H54 (cell line): ENCODE measurements at places on chromosomes 2 and 18.

DNA sequence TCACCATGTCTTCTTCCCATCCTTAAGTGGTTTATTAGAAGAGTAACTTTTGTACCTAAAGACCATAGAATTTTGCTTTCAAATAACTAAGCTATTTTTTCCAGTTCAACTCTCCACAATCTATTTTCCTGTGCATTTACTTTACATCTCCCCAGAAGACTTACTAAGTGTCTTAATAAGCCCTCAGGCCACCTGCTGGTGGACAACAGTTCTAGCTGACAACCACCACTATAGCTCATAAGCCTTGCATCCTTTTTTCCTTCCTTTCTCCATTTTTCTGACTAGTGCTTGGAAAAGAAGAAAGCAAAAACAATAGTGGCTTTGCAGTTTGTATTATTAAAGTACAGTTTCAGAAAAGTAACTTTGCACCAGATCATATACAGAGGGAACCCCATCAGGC, 149.5 kb upstream of the TMEM200C start:
- no peak for DNase-seq

DNA sequence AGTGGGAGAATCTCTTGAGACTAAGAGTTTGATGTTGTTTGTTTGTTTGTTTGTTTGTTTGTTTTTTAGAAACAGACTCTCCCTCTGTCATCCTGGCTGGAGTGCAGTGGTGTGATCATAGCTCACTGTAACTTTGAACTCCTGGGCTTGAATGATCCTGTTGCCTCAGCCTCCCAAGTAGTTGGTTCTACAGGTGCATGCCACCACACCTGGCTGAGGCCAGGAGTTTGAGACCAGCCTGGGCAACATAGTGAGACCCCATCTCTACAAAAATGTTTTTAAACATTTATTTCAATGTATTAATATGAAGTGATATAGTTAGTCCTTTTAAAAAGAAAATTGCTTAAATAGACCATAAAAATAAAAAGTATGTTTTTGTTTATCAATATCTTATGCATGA, 35.6 kb downstream of the MAP3K19 start:
- DNase-seq, result no peak

DNA sequence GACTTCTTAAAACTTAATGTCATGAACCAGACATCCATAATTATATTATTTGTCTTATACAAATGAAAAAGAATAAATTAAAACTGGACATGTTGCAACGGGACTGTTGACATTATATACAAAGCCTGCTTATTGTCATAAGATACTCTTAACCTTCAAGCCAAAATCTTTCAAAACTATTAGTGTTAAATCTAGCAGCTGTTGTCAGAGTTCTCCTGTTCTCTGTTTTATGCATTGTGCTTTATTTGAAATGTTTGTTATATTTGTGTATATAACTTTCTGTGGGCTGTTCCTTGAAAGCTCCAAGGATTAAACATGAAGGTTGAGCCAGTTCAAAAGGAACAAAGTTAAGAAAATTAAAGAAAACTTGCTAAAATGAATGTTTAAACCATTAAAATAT, 335.5 kb upstream of the NT5C1B start:
- DNase-seq, result no peak

DNA sequence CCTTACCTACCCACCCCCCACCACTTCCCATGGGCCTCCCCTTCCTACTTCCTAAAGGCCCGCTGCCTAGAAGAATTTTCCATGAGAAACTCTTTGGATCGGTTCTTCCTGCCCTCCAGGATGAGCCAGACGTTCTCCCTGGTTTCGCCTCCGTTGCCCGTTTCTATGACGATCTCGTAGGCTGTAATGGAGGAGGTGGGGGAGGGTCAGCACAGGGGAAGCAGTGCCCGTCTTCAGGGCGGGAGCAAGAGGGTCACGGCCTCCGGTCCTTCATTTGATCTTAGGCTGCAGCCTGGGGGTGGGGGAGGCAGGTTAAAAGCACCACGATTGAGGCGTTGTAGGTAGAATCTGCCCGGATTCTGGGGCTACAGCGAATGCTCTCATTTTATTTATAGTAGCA, 172.0 kb downstream of the LOXHD1 start:
- no peak for DNase-seq

DNA sequence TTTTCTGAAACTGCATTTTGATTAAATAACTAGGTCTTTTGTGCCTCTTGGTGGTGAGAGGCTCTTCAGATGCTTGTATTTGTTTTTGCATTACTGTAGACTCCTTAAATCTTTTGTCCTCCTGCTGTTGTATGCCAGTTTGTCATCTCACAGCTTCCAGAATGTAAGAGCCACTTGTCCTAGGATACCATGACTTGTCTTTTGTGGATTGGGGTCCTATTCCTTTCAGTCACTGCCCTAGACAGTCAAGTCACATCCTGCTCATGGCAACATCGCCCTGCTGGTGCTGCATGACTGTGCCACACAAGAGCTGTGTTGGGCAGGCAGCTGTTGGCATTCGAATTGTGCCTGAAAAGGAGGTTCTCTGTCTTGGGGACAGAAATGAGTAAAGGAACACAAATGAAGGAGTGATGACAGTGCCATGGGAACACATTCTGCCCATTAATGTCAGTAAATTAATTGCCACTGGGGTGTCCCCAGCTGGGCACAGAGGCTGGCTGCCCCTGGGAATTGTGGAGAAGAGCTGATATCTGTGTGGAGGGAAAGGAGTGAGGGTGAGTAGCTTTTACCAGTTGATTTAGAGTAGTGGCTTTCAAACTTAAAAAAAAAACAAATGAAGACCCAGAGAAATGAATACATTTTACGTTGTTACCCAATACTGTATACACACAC, 140.3 kb downstream of the ARL6IP6 start:
- DNase-seq, result no peak

DNA sequence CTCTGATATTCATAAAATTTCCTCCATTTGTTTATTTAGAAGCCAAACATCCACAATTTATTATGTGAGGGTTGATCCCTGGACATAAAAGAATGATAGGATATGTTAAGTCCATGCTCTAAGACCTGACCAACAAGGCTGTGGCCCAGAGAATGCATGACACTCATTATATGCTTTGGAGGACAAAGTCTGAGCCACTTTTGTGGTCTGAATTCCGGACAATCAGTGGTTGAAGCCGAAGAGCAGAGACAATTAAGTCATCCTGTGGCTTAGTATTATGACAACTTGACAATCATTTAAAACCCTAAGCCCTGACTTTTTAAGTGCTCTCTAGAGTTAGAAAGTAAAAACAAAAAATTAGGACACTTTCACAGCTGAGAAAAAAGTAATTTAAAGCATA, 483.3 kb downstream of the PLCL1 start:
- no peak for DNase-seq

DNA sequence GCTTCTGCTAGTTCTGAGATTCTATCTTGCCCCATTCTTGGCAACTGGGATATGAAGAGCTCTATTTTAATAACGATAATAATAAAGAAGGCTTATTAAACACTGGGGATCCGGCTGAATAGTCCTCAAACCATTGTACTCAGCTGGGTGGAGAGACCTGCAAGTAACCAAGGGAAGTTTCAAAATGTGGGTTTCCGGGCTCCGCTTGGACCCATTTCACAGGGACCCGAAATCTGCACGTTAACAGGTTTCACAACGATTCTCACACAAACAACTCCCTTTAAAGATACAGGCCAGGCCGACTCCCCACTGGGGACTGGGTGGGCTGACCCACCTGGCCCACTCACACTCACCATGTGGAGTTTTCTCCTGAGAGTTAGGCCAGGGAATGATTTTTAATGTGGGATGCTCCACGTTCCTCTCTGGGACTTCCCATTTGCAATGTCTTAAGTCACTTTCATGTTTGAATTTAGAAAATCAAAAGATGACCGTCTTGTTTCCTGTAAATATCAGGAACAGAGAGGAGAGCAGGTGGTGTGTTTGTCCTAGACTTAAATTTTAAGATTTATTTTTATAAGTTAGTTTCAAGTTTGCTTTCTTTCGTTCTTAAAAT, 96.3 kb downstream of the SH3RF3 start:
- DNase-seq, result no peak

- no peak for DNase-seq
These were observed 205.6 kb downstream of the RTP5 start for GRCh38 chr2:242075168-242075567.

DNA sequence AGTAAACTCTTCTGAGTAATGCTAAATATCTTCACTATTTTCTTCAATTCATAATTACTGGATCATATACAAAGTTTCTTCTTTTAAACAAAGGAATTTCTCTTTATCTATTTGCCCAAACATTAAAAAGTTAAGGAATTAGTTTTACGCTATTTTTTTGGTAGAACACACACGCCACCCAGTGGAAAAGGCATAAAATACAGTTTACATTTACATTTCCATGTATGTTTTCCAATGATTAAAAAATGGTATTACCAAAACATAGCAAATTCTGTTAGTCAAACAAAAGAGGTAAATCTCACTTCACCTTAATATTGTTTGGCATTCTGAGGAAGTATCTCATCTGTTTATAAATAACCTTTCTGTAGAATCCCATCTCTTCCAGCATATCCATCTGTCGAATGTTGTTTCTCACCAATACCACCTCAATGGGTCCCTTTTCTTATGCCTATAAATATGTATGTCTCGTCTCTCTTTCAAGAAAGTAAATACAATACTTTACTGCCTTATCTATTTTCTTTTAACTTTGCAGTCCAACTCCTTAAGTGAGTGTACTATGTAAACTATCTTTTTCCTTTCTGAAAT, 7.2 kb downstream of the BOLL start:
- no peak for DNase-seq

GRCh38 chr2:58447586-58447985, 206.5 kb upstream of the FANCL start:
- no peak for DNase-seq

- no peak for DNase-seq
These were observed 361.0 kb upstream of the NT5C1B start for GRCh38 chr2:18950361-18950851.

- no peak for DNase-seq
These were observed 35.7 kb upstream of the KYNU start for GRCh38 chr2:142841788-142842187.

DNA sequence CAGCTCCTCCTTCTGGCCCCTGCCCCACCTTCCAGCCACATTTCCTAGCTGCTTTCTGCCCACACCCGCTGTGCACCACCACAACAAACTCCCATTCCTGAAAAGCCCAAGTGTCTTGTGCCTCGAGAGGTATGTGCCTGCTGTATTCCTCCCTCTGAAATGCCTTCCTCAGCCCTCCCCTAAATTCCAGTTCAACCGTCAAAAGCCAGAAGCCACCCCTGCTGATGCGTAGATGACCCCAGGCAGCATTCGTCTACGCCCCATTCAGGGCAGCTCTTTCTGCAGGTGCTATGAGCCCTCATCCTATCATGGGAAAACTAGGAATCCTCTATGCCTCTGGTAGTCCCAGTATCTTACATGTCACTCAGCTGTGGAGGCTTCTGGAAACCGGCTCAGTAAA, 71.7 kb downstream of the DNMT3A start:
- DNase-seq, result no peak

DNA sequence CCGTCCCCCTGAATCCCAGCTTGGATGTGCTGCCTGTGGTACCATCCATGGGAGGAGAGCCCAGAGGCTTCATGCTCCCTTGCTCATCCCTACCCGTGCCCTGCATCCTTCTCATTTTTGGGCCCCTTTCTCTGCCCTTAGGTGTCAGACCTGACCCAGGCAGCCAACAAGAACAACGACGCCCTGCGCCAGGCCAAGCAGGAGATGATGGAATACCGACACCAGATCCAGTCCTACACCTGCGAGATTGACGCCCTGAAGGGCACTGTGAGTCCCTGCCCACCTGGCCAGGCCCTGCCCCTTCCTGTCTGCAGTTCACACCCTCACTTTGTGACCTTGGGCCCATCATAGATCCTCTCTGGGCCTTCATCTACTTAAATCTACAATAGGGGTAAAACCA, 2.5 kb downstream of the DES start:
- no peak for DNase-seq

DNA sequence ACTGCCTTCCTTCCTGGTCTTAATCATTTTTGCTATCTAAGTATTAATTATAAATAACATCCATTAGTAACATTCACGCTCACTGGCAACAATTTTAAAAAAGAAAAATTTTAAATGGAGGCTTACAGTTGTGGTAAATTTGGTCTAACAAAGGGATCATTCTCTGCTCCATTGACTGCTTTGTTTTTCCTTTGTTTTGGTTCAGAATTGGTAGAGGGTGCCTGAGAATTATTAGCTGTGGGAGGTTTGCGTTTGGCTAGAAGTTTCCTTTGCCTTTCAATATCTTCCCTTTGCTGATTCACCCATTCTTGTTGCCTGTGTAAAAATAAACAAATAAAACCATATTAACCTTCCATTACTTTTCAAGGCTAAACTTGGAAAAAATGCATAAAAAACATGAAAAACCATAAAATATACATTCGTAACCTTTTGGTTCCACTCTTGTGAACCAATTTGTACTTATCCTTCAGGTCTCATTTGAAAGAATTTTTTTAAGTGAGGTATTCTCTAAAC, 114.6 kb downstream of the TLK1 start:
- no peak for DNase-seq

DNA sequence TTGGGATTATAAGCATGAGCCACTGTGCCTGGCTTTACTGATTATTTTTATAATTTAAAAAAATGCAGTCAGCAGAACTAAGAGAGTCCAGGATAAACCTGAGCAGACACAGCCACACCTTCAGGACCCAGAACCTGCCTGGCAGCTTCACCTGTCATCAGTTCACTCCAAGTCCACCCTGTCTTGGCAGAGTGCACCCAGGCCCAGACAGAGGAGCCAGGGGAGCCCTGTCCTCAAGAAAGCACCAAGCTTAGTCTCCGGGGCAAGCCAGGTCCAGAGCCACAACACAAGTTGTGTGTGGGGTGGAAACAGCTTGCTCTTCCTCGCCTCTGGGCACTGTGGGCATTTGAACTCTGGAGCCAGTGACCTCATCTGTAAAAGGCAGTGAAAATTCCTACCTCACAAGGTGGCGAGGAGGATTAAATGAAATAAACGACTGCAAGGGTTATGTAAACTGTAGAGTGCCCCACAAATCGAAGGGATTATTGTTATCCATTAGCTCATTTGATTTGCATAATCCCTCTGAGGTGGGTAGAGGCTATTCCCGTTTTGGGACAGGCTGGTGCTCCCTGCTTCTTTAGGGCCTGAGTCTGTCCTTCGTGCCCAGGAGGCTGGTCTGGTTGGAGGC, 24.7 kb downstream of the MYCN start:
- DNase-seq, result no peak

DNA sequence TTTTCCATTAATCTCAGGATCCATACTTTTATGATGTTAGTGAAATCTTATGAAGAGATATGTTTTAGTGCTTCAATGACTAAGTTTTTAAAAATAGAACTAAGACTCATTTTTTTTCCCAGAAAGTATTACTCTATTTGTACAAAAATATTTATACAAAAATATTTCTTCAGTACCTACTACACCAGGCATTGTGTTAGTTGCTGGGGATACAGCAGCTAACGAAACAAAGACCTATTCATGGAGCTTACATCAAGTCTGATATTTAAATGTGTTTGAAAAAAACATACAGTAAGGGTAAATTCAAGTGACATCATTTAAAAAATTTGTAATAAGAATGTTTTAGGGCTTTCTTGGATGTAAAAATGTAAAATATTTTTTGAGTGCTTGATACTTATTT, 11.6 kb downstream of the VAPA start:
- DNase-seq, result no peak

DNA sequence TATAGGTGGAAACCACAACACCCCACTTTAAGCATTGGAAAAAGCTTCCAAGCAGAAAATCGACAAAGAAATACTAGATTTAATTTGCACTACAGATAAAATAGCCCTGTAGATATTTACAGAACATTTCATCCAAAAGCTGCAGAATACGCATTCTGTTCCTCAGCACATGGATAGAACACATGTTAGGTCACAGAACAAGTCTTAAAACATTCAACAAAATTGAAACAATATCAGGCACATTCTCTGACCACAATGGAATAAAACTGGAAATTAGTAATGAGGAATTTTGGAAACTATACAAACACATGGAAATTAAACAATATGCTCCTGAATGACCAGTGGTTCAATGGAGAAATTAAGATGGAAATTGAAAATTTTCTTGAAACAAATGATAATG, 27.8 kb upstream of the XDH start:
- DNase-seq, result no peak
